ENCODE measurements at places on chromosomes 11 and 22.

DNA sequence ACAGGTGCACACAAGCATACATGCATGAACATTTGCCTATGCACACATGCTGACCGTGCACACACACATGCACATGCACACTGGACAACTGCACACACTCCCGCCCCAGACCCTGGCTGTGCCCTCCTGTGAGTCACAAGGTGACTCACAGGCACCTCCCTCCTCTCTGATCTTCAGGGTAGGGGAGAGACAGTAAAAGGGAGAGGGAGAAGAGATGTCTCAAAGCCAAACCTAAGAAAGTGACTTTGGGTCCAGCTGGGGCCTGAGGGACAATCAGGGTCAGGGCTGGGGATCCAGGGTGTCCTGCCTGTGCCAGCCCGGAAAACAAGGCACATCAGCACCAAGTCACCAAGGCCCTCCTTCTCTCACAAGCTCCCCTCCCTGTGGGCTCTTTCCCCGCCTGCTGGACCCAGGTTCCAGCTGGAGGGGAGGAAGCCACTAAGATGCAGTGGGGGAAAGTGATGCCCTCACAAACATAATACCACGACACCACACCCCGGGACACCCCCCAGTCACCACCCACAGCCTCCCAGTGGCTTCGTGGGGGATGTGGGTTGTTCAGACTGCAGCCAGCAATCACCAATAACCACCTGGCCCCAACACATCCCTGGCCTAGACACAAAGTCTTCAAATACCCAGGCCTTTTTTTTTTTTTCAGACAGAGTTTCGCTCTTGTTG is 39.3 kb downstream of the PDGFB start:
- no peak for DNase-seq

DNA sequence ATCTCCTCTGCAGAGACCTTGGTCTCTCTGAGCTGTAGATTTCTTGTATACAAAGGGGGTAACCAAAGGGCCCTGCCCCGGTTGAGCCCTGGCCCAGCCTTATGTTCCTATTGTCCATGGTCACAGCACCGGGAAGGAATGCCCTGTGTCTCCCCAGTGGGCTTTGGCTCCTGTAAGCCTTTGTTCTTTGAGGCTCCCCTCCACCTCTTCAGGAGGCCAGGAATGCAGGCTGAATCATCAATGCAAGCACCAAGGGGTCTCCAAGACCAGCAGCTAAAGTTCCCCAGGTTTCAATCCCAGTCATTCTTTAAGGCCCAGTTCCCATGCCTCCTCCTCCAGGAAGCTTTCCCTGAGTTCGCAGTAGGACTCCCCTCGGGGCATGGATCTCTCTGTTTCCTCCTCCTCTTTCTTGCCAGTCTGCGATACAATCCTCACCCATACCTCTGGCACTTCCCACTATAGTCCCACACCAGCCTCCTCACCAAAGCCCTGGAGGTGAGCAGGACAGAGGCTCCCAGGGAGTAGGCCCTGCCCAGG is 29.2 kb upstream of the KLHL35 start:
- no peak for DNase-seq

DNA sequence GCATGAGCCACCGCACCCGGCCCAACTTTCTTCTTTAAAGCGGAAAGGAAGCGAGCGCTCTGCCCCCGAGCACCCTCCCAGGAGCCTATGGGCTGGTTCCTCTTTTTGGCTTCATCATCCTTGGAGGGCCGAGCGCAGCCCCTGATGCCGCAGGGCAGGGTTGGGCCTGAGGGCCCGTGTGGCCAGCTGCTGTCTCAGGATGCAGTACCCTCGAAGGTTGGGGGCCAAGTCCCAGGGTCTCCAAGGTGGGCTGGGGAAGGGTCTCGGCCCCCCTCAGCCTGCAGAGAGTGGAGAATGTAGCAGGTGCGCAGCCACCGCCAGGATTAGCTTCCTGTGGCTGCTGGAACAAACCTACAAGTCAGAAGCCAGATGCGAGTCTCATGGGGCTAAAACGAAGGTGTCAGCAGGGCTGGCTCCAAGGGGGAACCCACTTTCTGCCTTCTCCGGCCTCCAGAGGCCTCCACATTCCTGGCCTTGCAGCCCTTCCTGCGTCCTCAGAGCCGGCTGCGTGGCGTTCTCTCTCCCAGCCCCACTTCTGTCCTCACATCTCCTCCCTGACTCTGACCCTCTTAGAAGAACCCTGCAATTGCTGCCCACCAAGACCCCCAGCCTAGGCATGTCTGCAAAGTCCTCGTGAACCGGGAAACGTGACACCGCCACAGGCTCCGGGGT is 2.9 kb downstream of the PANX2 start:
- no peak for DNase-seq

DNA sequence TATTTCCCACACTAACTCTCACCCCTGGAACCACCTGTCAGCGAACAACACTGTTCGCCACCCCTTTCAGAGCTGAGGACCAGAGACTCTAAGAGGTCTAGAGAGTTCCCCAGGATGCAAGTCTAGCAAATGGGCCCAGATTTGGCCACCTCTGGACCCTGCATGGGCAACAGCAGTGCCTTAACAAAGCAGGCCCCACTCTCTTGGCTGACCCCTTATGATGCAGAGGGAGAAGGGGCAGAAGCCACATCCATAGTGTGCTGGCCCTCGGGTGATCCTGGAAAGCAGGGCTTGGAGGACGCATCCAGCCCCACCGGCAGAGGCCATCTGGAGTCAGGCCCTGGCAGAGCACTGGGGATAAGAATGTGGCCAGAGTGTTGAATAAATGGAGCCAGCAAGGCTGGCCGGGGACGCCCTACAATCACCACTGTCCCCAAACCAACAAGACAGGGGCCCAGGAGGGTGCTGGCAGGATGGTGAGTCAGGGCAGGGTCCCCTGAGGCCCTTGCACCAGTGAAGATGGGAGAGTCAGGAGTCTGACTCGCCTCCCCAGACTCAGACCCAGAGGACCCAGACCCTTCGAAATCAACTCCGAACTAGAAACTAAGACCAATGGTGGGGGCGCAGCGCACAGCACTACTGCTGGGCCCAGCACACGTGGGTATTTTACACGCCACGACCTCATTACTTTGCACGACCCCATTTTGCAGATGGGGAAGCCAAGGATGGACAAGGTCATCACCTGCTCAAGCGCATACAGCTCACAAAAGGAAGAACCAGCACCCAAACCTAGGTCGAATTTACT is 6.5 kb downstream of the CSNK1E start:
- no peak for DNase-seq

- no peak for DNase-seq
Observed at GRCh38 chr11:72303179-72303578, 59.2 kb upstream of the PHOX2A start.

DNA sequence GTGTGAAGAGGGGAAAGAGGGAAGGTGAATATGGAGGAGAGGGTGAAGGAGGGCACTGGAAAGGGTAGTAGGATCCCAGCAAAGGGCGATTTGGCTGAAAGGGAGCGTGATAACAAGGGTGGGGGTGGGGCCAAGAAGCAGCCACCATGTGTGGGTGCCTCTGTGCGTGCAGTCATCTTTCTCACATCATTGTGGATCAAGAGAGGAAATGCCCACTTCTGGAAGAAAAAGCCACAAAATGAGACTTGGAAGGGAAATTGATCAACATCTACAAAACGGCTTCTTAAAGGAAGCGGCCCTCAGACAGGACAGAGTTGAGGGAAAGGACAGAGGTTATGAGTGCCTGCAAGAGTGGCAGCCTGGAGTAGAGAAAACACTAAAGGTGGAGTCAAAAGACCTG is 1.2 kb upstream of the CXCR5 start:
- no peak for DNase-seq

DNA sequence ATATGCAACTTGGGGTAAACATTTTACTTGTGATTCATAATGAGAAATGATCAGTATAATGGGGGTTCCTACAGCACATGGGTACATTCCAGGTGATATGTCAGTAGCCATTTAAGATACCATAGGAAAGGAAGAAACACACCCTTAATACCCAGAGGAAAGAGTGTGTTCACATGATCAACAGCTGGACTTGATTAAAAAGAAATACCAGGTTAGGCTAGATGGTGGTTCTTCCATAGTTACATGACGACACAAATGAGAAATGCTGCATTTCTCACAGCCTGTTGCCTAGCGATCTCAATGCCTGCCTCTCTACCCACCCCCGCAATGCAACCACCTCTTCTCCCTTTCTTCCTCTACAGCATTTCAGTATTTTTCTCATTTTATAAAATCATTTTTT is 96.8 kb downstream of the TTC28 start:
- DNase-seq = no peak

- DNase-seq = no peak
Observed at GRCh38 chr11:94131047-94131717, 2.5 kb downstream of the PANX1 start.

DNA sequence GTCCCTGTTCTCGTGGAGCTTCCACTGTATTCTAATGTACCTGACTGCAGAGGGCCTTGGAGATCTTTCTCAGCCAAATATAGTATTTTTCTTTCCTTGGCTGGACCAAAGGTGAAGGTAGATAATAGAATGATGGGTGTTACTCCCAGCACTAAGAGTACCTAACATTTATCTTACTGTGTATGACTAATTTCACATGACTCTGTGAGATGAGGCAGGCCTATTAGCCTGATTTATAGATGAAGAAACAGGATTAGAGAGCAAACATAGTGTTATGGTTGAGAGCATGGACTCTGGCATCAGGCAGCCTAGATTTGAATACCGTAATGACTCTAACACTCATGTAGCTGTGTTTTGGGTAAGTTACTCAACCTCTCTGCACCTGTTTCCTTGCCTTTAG is 2.7 kb downstream of the ACO2 start:
- no peak for DNase-seq

- DNase-seq = no peak
Observed at GRCh38 chr11:36381015-36381360, 84.9 kb downstream of the PRR5L start.

- DNase-seq = no peak
Observed at GRCh38 chr11:95264881-95265280, 33.9 kb upstream of the SESN3 start.

- DNase-seq = no peak
Observed at GRCh38 chr11:93767018-93767417, 17.1 kb upstream of the MED17 start.

DNA sequence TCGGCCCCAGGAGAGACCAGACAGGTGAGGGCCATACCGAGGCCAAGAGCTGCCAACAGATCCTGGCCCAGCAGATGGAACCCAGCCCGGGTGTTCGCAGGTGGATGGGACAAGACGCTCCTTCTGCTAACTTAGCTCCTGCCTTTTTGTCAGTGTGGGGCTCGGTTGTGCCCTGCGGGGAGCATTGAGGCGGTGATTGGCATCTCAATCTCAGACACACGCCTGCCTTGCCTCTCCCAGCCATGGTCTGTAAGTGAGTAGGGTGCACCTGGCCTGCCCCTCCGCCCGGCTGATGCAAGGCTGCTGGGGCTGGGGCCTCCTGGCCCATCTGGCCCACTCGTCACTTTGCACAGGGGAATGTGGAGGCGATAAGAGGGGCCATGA is 350.1 kb downstream of the TBC1D22A start:
- no peak for DNase-seq

- DNase-seq = no peak
Observed at GRCh38 chr11:72001834-72002591, 3.3 kb downstream of the IL18BP start.

GRCh38 chr22:16914006-16914405 is 88.8 kb upstream of the XKR3 start:
- no peak for DNase-seq

- DNase-seq = no peak
Observed at GRCh38 chr11:71491531-71491930, 35.5 kb upstream of the KRTAP5-7 start.

- DNase-seq = no peak
Observed at GRCh38 chr11:76735841-76736240, 47.3 kb upstream of the TSKU start.

- DNase-seq = no peak
Observed at GRCh38 chr11:132158091-132158490, 787.7 kb downstream of the NTM start.

DNA sequence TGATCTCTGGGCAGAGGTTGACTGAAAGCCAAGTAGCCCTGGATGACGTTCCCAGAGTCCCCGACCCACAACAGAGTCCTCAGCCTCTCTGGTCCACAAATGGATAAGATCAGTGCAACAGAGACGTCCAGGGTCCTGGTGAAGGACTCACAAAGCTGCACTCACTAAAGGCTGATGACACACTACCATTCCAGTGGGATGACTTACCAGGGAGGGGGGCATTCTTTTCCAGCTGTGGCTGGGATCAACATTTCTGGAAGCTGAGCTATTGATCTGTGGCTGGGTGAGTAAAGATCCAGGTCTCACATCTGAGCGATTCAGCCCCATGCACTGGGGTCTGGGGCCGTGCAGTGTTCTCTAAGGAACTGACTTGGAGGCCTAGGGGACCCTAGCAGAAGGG is 296.2 kb downstream of the NTM start:
- no peak for DNase-seq

GRCh38 chr11:14093065-14093464 is 130.5 kb downstream of the SPON1 start:
- no peak for DNase-seq

- DNase-seq = no peak
Observed at GRCh38 chr11:111388420-111388819, 9.3 kb upstream of the POU2AF1 start.

Measured in stimulated activated CD4-positive, alpha-beta T cell treated with anti-CD3 and anti-CD28 coated beads, TNF-alpha, amount 100 ng/mL, for 48 hours (primary cell).